Renal cortex interstitium (tissue), 15 donors: ENCODE measurements at places on chromosomes 6 and 20.

- DNase-seq: no peak
These were observed 9.1 kb upstream of the REPS1 start for GRCh38 chr6:138997136-138997535.

DNA sequence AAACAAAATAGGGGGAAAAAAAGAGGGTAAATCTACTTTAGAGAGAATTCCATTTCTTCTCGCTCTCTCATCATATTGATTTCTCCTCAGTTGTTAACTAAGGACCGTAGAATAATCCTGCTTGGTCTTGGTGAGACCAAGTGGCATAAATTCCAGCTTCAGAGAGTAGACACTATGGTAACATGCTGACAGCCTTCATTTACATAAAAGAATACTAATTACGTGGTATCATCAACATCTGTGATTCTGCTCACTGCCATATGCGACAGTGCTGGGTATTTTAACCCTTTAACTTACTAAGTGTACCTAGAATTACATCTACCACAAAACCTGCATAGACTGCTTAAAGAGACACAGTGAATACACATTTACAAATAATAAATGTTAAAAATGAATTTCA, 27.1 kb downstream of the TOMM6 start:
- no peak for DNase-seq

DNA sequence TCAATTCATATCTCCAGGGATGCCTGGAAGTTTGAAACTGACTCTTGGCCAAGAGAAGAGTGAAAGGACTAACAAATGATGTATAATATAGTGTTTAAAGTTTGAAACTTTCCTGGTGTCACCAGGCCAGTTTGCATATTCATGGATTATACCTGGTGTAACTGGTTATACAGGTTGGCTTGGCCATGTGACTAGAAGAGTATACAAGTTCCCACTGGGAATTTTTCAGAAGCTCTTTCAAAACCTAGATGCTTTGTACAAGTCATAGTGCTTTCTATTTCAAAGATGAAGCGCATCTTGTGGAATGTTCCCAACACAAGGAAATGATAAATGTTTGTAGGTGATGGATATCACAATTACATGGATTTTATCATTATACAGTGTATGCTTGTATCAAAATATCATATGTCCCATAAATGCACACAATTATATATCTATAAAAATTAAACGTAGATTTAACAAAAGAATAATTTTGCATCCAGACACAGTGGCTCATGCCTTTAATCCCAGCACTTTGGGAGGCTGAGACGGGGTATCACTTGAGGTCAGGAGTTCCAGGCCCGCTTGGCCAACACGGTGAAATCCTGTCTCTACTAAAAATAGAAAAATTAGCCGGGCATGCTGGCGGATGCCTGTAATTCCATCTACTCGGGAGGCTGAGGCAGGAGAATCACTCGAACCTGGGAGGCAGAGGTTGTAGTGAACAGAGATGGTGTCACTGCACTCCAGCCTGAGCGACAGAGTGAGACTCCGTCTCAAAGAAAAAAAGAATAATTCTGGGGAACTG, 1420.2 kb downstream of the GRIK2 start:
- no peak for DNase-seq

GRCh38 chr6:163415620-163416556, 1.4 kb downstream of the QKI start:
- DNase-seq: no peak

GRCh38 chr20:60031107-60031506, 72.9 kb downstream of the CDH26 start:
- DNase-seq: no peak

DNA sequence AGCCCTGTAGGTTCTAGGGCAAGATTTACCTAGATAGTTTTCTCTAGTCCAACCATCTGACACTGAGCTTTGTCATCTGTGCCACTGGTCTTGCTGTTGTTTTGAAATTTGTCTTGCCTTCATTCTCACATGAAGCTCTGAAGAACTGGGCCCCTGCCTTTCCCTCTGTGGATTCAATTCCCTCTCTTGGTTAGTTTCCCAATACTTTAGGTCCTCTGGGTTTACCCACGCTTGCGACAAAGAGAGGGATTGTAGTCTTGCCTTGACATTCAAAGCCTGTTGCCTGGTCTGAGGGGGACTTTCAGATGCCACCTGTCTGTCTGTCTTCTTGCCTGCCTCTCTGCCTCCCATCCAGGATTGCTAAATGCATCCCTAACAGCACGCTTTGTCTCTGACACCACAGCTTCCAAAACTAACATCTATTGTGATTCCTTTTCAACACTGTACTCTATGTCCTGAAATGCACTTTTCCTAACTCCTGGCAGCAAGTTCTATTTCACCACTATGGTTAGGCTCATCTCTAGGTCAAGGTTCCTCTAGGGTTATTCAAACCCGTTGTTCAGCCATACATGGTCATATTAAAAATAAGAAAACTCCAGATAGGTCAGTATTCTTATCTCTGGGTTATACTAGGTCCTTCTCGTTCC, 25.5 kb upstream of the MANEA start:
- DNase-seq: no peak

DNA sequence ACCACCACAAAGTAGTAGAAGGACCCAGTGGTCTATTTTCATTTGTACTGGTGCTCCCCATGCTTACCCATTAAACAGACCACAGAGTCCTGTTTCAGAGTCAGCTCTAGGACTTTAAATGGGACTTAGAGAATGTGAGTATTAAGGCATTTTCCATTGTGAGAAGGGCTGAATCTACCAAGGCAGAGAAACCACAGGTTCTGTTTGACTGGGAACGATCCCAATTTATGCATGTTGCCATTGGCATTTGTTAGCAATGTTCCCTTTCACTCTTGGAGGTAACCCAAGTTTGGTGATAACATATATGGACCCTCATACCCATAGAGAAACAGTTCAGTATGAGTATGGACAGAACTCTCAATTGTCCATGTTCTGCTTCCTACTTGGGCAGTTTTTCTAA, 672.8 kb downstream of the KIF16B start:
- DNase-seq: no peak

DNA sequence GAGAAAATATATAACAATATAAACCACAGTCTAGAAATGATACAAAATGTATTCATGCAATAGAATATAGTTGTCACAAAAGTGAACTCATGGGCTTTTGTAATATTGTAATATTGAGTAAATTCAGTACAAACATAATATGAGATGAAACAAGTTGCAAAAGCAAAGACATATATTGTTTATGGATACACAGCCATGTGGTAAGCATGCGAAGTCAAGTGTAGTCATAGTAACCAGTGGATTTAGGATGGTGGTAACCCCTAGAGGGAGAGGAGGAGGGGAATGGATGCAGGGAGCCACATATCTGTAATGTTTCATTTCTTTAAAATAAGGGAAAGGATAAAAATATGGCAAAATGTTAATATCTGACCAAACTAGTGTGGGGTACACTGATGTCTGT, 47.3 kb downstream of the ARMC2 start:
- no peak for DNase-seq

- DNase-seq: no peak
These were observed 154.6 kb downstream of the SLC35F1 start for GRCh38 chr6:118061666-118062065.
